ENCODE measurements at places on chromosomes 5 and 9.

GRCh38 chr9:10252174-10252573 is 360.6 kb downstream of the PTPRD start:
- peak; percentile 78 for DNase-seq

DNA sequence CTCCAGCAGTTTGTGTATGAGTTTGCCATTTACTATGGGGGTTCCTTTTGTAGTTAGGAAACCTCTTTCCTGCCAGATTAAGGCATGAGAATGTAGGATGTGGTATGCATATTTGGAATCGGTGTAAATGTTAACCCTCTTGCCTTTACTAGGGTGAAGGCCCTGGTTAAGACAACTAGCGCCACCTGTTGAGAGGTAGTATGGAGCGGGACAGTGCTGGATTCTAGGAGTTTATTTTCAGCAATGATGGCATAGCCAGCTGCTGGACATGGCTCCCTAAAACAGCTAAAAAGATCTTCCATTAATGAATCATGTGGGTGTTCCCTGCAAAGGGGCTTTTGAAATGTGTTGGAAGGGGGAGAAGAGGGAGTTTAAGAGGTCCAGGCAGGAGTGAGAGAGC is 30.7 kb upstream of the GPX3 start:
- no peak for DNase-seq

- DNase-seq, result no peak
Measured at GRCh38 chr5:95449460-95449859, 58.3 kb downstream of the FAM81B start.

DNA sequence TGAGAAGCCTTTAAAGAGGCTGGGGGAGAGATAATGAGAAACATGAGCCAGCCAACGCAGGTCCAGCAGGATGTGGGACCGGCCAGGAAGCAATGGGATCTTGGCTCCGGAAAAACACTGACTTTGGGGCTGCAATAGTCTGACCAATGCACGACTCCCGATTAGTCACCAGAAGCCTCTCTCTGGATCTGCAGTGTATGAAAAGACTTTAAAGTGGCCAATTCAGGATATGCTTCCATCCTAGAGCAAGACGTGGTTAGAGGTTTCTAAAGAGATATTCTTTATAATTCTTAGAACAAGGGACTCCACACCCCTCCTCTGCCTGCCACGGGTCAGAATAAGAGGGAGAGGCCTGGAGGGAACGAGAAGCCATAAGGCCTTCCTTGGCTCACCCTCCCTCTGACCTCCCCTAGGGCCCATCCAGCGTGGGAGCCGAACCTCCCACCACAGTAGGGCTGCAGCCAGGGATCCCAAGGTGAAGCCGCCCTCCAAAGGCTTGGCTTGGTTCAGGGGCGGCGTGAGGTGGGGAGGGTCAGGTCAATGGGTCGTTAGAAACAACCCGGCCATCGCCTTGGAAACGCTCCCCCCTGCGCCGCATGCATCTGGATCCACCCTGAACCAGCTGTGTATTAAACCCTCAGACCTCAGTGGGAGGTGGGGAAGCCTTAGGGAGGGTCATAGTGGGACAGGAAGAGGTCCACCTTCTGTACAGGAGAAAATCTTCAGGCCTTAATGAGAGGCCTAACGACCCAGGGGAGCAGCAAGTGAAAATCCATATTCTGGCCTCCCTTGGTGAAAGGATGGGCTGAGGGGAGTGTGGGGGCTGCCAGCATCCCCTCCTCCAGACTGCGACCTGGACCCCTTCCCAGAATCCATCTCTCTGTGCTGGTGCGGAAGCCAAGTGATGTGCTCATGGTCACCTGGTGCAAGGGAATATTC is 11.1 kb downstream of the FGF1 start:
- DNase-seq, result no peak
